ENCODE measurements at places on chromosomes 16 and 17.
A peak's percentile ranks its signal among the peaks of the same experiment; 100 is the strongest.

DNA sequence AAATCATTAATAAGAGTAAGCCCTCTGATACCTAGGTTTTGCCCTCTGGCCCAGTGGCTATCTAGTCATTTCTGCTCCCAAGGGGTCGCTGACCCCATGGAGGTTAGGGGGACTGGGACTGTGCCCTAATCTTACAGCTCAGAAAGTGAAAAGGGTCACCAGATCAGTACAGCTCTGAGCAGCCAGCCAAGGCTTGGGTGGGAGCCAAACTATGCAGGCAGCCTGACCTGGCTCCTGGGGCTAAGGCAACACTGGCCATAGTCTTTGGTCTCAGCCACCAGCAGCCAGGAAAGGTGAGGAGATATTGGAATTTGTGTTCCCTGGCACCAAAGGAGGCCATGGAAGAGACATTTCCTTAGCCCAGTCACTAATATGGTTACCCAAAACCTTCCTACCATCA is 67.6 kb downstream of the ASIC2 start:
- DNase-seq = no peak

GRCh38 chr17:19379361-19380065 is 1.2 kb downstream of the MAPK7 start:
- no peak for DNase-seq

DNA sequence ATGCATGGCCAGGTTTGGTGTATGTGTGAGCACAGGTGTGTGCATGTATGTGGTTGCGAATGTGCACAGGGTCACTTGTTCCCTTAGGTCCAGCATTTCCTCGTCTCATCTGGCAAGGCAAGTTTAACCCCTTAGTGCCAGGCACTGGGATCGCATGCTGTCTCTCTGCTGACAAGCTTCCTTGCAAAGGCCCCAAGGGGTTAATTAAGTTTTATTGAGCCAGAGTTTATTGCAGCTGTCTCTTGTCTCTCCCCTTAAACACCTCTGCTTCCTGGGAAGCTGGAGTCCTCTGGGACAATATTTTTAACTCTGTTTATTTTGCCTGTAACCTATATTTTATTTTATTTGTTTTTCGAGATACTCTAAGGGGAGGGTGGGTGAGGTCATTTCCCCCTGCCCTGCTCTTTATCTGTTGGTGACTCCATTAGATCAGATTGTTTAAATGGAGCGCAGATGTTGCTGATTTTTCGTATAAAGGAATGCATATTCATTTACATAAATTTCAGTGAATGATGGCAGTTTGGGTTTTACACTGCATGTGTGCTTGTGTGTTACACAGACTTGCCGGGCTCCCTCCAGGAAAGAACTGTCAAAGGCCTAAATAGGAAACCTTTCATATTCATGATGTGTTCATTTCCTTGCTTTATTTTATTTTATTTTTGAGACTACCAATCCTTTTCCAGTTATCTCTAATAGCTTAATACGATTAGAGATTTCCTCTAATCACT is 99.7 kb downstream of the CBLN1 start:
- no peak for DNase-seq

DNA sequence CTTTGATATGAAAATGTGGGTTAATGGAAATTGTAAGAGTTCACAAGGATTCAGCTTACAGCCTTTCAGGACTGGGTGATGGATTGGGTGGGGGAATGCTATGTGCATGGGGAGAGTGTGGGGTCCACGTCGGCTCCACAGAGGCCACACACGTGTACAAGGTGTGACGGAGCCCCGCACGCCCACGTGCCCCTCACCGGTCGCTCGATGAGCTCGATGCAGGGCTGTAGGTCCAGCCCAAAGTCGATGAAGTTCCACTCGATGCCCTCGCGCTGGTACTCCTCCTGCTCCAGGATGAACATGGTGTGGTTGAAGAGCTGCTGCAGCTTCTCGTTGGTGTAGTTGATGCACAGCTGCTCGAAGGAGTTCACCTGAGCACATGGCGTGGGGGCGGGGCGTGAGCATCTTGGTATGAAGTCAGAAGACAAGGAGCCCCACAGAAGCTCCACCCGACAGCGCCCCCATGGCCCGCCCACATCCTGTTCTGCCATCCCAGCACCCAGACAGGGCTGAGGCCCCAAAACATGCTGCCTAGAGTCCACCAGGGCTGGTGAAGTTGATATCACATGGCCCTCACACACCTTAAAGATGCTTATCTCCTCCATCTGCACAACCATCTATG is 99.1 kb downstream of the MYH11 start:
- DNase-seq = no peak

- DNase-seq = no peak
Observed at GRCh38 chr16:81008505-81008789, 1.4 kb downstream of the CENPN start.

DNA sequence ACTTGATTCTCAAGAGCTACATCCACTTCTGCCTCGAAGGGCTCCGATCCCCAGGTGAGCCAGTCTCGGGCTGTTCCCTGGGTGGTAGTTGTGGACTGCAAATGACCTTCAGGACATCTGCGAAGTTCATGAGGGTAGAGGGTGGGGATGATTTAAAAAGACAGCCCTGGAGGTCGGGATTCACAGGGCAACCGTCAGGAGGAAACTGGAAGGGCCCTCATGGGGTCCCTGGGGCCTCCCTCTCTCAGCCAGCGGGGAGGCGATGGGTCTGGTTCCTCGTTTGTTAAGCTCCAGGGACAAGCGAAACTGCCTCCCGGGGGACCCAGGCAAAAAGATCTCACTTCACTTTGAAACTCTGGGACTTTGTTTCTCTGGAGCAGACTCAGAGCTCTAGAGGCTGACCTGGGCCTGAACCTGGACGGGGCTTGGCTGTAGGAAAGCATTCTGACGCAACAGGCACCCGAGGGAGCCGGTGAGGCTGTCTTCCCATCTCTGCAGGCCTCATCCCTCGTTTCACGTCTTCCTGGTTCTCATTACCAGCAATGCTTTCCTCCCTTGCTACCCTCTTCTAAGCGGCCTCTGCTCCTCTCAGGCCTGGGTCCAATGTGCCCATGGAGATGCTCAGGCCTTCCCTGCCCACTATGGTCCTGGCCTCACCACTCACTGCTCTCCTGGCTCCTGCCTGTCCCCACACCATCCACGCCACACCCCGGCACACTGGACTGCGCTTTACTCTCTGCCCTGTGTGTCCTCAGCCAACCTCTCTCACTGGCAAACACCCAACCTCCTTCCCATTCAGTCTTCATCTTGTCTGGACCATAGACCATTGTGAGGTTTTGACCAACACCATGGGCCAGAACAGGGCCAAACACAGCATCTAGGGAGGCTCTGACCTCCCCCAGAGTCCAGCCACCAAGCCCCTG is 214.2 kb upstream of the TNRC6C start:
- DNase-seq = no peak

DNA sequence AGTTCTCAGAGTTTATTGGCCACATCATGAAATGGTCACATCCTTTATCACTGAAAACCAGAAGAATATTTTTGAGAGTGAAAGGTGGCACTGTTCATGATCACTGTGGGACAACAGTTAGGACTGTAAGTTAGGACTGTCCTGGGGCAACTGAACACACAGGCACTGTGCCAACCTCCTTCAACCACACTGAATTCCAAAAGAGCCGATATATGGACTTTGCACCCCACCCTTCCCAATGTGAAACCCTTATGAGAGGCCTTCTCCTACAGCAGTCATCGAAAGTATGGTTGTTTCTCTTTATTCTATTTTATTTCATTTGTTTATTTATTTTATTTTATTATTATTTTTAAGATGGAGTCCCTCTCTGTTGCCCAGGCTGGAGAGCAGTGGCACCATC is 353.5 kb downstream of the TOX3 start:
- DNase-seq = no peak

GRCh38 chr17:72143245-72143644 is 22.4 kb downstream of the SOX9 start:
- DNase-seq = peak; percentile 17

GRCh38 chr16:49356728-49357488 is 16.7 kb upstream of the C16orf78 start:
- DNase-seq = no peak

DNA sequence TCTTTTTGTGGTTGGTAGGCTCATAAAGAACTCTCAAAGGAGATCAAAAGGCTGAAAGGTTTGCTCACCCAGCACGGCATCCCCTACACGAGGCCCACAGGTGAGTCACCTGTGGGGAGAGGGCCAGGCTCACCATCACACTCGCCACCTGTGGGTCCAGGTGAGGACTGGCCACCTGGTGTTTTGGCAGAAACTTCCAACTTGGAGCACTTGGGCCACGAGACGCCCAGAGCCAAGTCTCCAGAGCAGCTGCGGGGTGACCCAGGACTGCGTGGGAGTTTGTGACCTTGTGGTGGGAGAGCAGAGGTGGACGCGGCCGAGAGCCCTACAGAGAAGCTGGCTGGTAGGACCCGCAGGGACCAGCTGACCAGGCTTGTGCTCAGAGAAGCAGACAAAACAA is 11.1 kb downstream of the GNPTG start:
- DNase-seq = no peak

GRCh38 chr16:3781421-3781820 is 64.1 kb upstream of the TRAP1 start:
- DNase-seq = no peak

DNA sequence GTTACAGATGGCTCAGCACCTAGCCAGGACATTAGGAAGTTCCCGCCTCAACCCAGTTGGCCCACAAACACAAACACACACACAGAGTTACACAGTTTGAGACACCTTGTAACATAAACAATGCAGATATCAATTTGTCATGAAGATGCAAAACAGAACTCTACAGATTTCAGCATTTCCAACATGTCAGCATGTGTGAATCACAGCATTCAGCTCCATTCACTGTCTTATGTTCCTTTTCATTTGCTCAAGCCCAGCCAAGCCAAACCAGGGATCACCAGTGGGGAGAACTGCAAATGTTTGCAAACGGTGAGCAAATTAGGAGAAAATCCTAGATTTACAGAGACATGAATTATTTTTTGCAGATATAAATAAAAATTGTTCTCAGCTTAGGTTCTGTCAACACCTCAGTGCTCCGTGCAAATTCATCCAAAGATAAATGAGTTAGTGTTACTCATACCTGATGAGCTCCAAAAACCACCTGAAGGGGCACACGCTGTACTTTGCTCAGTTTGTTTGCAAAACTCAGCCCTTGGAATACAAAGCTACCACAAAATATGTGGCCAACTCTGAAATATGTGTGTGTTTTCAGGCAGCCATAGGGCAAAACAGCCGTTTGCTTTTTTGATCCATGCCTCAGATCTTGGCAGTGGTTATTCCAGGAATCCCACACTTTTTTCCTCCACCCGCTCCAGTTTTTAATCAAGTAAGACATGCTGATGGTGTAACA is 16.3 kb upstream of the COX10 start:
- DNase-seq = no peak

DNA sequence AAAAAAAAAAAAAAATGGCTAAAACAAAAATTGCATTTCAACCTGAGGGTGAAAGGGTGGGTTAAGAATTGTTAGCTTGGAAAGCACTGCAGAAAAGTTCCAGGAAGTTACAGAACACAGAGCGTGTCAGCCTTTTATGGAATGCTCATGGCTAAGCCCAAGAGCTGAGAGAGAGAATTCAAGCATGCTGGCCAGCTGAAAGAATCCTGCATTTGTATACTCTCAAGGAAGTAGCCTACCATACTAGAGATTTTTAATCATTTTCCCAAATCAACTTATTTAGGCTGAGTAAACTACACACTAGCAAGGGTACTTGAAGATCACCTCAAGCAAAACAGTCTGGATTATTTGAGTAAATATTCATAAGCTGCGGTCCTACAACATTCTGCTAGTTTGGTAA is 153.9 kb downstream of the KCNJ2 start:
- no peak for DNase-seq

DNA sequence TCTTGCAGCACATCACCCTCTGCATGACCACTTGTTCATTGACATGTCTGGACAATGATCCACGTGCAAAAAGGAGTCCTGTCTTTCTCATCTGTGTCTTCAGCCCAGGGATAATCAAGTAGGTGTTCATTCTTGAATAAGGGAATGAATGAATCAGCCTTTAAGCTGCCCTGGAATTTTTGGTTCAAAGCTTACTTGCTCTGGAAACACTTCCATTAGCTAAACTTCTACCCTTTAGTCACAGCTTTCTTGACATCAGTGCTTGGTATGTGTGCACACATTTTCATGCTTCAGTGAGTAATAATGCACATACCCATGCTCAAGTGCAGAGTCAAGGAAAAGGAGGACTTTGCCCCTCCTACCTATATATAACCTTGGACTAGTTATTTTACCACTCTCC is 103.0 kb upstream of the CDH13 start:
- DNase-seq = no peak

- DNase-seq = no peak
Observed at GRCh38 chr17:75060434-75061054, 13.5 kb downstream of the KCTD2 start.

DNA sequence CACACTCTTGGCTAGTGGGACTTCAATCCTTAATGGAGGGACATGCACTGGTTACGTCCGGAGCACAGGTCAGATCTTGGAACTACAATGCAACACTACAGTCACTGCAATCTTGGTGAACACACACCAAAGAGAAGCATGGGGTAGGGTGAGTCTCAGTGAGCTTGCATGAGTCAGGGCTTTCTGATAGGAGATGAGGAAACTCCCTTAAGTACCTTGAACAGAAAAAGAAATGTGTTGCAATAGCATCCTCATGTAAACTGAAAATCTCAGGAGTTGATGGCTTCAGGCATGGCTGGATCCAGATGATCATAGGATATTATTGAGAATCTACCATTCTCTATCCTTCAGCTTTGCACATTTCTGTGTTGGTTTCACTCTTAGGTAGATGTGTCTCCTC is 54.1 kb downstream of the CES1 start:
- DNase-seq = no peak

GRCh38 chr17:20784100-20784665 is 204.7 kb downstream of the CDRT15L2 start:
- DNase-seq = no peak

DNA sequence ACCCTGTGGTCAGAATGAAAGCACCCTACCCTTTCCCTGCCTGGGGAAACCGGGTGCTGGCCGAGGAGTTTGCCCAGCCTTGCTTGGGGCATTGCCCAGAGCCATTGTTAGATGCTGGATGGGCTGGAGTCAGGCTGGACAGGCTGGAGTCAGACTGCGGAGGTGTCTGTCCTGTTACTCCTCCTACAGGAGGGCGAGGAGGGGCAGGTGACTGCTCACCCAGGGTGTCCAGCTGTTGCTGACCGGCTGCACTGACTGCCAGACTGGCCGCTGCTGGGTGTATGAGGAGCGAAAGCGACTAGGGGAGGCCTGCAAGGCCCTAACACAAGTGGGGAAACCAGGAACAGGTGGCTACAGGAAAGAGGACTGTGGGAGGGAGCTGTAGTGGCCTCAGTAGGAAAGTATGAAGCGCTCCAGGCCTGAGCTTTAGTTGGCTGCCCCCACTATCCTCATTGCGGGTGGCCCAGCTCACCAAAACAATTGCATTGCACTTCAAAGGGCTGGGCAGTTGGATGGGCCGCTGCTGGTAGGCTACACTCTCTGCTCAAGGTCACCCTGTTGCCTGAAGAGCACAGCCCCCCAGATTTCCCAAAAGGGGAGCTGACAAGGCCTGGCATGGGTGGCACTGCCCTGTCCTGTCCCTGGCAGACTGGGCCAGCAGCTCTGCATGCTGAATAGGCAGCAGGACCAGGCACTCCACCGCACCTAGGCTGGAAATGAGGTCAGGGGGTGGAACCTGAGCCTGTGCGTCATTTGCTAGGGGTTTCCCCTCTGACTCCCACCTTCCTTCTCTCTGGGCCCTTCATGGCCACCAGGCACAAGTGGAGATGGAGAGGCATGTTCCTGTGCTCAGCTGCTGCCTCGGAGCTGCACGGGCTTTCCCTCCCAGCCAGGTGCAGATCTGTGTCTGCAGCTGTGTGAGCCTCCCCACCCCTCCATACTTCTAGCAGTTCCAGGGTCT is 18.4 kb downstream of the LDHD start:
- DNase-seq = no peak

GRCh38 chr17:17810084-17810894 is 26.5 kb downstream of the SREBF1 start:
- DNase-seq = no peak

Data from NCI-H2029 treated with DMSO at 0.1 percent for 48 hours (cell line).